ENCODE measurements at places on chromosomes 6 and 20.

- DNase-seq: no peak
These were observed 52.0 kb downstream of the ADGRF1 start for GRCh38 chr6:46990031-46990644.

DNA sequence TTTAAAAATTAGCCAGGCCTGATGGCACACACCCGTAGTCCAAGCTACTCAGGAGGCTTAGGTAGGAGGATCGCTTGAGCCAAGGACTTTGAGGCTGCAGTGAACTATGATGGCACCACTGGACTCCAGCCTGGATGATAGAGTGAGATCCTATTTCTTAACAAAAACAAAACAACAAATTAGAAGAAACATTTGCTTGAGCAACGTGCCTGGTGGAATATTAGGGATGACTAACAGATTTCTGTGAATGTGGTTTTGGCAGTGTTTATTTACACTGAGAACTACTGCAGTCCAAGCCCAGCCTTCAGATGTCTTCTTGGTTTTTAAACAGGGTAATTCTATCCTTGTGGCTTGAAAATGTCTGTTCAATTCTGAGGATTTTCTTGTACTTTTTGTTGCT lies 9.2 kb downstream of the PPP1R3G start:
- no peak for DNase-seq

DNA sequence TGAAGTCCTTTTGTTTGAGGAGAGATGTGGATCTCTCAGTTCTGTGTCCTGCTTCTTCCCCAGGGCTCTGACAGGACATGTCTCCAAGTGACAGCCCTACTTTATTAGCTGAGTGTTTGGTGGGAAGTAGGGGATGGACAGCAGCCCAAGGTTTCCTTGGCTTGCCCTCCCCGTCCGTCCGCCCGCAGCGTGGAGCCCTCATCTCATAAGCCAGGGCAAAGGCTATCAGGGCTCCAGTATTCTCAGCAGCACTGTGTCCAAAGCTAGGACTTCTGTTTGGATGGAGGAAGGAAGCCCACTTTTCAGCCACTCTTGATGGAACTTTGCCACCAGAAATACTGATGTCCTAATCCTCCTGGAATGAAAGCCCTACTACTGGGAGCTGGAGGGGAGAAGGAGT lies 13.6 kb downstream of the CDC5L start:
- DNase-seq: no peak

DNA sequence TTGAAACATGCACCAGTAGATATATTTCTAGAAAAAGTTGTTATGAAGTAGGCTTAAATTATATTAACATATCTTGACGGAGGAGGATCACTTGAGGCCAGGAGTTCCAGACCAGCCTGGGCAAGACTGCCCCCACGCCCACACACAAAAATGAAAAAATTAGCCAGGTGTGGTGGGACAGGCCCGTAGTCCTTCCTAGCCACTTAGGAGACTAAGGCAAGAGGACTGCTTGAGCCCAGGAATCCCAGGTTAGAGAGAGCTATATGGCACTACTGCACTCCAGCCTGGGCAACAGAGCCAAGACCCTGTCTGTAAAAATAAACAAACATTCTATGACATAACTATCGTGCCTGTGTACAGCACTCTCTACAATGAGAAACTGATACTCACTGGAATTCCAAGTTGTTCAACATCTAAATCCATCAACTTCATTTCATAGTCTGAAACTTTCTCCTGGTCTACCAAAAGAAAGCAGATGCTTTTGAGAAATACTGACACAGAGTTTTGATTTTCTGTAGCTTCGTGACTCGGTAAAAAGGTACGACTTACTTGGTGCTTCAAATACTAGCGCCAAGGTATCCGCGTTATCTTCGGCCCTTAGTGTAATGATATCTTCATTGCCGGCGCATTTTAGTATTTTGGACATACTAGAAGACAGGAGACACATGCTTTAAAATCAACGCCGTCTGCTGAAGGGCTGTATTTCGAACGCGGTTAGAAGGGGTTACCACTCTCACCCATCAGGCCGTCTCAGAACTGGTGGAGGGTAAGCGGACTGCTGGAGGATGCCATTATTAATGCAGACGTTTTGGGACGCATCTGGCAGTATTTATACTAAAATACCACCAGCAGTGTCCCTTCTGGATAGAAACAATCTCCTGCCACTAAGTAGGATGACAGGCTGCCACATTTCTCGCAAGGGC lies 1.3 kb downstream of the PCNA start:
- DNase-seq: no peak

DNA sequence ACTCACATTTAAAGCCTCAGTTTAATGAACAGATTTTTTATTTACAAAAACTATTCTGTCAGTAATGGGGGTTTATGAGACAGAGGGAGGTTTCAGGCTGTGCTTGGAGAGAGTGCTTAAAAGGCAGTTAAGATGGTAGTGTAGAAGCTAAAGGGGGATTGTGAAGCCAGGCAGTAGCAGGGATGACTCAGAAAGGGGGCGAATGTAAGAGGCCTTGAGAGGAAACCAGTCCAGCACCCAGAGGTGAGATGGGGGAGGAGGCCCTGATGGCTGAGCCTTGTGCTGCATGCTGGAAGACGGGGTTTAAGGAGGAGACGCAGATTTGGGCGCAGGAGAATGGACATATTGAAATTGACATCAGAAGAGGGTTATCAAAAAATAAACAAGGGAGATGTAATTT lies 6.6 kb upstream of the SERPINB9 start:
- DNase-seq: no peak

DNA sequence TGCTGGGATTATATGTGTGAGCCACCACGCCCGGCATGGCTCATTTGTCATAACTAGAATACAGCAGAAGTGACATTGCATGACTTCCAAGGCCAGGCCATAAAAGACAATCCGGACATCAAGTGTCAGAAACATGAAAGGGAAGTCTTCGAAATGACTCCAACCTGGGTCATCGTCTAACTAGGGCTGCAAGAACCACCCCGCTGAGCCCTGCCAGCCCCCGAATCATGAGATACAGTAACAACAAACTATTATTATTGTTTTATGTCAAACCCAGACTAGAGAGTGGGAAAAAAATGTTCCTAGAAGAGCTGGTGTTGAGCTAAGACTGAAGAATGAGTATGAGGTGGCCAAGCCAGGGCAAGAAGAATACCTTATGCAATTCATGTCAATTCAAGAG lies 59.6 kb downstream of the ZNF217 start:
- no peak for DNase-seq

- no peak for DNase-seq
These were observed 9.5 kb upstream of the ATRN start for GRCh38 chr20:3461211-3461771.

- no peak for DNase-seq
These were observed 213.1 kb upstream of the ZFP64 start for GRCh38 chr20:52404671-52405070.

- no peak for DNase-seq
These were observed 272.5 kb downstream of the CLIC5 start for GRCh38 chr6:45743028-45743615.

DNA sequence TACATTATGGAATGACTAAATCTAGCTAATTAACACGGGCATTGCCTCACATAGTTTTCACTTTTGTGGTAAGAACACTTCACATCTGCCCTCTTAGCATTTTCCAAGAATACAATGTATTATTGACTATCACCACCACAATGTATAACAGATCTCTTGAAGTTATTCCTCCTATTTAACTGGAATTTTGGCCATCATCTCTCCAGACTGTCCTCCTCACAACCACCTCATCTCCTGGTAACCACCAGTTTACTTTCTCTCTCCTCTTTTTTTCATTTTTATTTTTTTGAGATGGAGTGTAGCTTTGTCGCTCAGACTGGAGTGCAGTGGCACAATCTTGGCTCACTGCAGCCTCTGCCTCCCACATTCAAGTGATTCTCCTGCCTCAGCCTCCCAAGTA lies 8.2 kb upstream of the SHLD1 start:
- DNase-seq: no peak

DNA sequence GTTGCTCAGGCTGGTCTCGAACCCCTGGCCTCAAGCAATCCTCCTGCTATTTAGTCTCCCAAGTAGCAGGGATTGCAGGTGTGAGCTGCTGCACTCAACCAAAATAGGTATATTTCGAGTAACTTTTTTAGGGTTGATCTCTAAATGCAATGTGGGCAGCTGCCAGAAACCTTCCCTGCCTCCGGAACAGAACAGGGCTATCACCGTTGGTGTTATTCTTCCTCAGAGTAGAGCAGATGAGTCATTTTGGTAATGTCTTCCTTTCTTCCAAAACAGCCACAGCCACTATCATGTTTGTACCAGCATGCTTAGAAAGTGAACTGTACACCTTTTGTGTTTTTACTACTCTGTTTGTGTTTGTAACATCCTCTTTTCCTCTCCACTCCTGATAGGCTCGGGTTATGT lies 44.1 kb downstream of the SNX9 start:
- no peak for DNase-seq

GRCh38 chr6:133756078-133756695 lies 132.7 kb upstream of the TCF21 start:
- DNase-seq: no peak

DNA sequence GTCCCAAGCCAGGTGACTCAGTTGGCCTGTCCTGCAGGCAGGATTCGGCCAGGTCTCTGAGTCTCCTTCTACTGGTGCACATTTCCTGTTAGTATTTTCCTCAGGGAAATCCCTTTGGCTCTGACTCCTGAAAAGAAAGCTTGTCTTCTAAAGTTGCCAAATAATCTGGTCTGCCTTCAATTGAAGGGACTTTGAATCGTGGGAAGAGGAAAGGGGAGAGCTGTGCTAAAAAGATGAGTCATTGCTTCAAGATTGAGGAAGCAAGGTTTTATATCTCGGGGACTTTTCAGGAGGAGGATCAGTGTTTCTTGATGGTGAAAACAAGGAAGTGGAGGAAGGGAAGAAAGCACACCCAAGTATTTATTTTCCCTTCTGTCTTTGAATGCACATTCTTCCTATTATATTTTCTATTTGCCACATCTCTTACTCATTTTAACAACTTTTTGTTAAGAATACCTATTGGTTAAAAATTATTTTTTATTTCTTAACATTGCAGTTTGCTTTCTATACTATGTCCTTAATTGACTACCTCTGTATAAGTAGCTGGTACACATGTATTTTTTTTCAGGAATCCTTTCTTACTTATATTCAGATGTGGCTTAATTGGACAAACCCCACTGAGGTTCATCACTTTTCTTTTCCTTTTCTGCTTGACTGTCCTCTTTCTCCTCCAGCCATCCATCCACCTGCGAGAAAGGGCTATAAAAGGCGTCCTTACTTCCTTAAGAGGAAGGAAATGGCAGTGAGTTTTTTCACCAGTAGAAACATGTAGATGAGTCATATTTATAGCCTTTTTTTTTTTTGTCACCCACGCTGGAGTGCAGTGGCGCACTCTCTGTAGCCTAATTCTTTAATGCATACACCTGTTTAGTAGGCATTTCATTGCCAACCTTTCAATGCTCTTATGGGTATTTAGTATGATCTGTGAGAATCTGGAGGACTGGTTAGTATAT lies 15.0 kb upstream of the IFNGR1 start:
- no peak for DNase-seq

DNA sequence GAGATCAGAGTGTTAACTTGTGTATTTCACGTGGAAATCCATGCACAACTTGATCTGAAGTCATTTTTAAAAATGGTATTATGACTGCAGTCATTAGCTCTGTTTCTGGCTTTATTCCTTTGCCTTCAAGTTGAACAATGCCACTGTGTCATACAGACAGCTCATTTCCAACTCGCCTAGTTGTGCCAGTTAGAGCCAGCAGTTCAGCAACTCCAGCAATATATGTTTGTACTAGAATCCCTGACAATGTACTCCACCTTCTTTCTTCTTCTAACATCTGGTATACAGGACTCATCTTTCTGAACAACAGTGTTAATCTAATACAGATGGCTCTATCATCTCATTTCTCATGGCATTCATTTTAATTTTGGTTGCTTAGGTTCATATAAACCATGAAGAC lies 418.3 kb upstream of the POU3F2 start:
- DNase-seq: no peak

GRCh38 chr6:139612135-139612465 lies 237.7 kb upstream of the CITED2 start:
- DNase-seq: no peak

DNA sequence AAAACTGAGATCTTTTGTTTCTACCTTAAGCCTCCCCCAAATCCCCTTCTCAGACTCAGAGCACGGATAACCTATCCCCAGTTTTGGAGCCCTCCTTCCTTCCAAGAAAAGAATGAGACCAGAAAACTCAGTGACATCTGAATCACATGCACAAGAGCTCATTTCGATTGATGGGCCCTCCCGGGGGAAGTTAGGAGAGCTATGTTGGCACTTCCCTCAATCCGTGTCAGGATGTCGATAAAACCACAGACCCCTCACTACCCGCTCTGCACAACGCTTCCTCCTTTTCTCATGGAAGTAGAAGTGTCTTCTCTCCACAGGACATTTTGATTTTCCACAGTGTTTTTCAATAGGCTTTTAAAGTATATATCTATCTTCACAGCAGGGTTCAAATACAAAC lies 332.4 kb downstream of the HACE1 start:
- DNase-seq: no peak

- DNase-seq: no peak
These were observed 67.3 kb downstream of the NPEPL1 start for GRCh38 chr20:58759947-58760346.

DNA sequence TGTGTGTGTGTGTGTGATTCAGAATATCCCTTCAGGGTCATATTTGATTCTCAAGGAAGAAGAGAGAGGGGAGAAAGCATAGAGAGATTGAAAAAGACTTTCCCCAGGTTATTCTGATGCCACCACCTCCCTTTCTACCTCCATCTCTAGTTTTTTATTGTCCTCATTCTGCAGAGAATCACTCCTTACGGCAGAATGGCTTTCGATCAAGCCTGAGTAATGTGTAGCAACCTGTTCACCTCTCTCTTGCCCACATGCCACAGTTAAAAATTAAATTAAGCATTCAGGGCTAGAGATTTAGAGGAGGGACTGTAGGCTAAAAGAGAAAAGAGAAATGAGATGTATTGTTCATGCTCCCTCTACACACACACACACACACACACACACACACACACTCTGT lies 18.1 kb downstream of the KLHL32 start:
- DNase-seq: no peak

- DNase-seq: no peak
These were observed 921.8 kb upstream of the GJE1 start for GRCh38 chr6:141210901-141211300.

DNA sequence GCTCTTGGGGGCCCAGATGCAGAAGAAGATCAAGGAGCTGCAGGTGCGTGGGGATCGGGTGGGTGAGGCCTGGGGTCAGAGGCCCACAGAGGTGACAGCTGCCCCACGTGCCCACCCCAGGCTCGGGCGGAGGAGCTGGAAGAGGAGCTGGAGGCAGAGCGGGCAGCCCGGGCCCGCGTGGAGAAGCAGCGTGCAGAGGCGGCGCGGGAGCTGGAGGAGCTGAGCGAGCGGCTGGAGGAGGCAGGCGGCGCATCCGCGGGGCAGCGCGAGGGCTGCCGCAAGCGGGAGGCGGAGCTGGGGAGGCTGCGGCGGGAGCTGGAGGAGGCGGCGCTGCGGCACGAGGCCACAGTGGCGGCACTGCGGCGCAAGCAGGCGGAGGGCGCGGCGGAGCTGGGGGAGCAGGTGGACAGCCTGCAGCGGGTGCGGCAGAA lies 41.5 kb downstream of the MYH7B start:
- DNase-seq: no peak

DNA sequence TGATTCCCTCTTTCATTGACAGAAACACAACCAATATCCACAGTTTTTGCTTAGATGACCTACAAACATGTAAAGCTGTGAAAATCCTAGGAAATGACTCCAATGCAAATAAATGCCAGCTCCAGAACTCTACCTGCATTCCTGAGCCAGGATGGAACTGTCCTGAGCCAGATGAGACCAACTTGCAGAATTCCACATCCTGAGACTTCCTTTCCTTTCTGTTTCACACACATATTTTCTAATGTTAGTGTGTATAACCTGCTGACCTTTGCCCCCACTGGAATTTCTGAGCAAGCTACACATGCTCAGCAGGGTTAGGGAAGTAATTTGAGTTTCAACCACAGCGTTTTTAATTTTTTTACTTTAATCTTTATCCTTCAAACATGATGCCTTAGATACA lies 69.6 kb upstream of the ADGRF1 start:
- DNase-seq: no peak
